ENCODE measurements at places on chromosomes 13 and 19.
A peak's percentile ranks its signal among the peaks of the same experiment; 100 is the strongest.

GRCh38 chr19:23526302-23526701 is 131.0 kb upstream of the ZNF91 start:
- H3K4me1 ChIP-seq: no peaks in the 10 kb centered on the region
- H3K27me3 ChIP-seq: no peaks in the 10 kb centered on the region
- DNase-seq: no peak
- no peaks in the 10 kb centered on the region for H3K36me3 ChIP-seq

GRCh38 chr19:58182577-58182988 is 278 bp upstream of the ZNF274 start:
- H3K27me3 ChIP-seq: no peaks in the 10 kb centered on the region
- peaks cover 4% of the 10 kb centered on the region for H3K4me1 ChIP-seq
- peaks cover 5% of the 10 kb centered on the region for H3K36me3 ChIP-seq
- peak overlapping the region; percentile 72 for H3K4me3 ChIP-seq
- peak overlapping the region; percentile 98 for H3K27ac ChIP-seq
- DNase-seq: no peak

GRCh38 chr19:44846455-44847143 is 502 bp downstream of the NECTIN2 start:
- DNase-seq: peak; percentile 76
- peak overlapping the region; percentile 88 for H3K27ac ChIP-seq
- peak overlapping the region; percentile 100 for H3K4me3 ChIP-seq

- no peaks in the 10 kb centered on the region for H3K36me3 ChIP-seq
- H3K27ac ChIP-seq: no peak overlapping the region
- H3K4me3 ChIP-seq: no peak overlapping the region
- no peaks in the 10 kb centered on the region for H3K4me1 ChIP-seq
- H3K27me3 ChIP-seq: no peaks in the 10 kb centered on the region
- no peak for DNase-seq
Measured at GRCh38 chr13:38914070-38914469, 76.6 kb downstream of the STOML3 start.

GRCh38 chr19:1170938-1171754 is 2.9 kb downstream of the SBNO2 start:
- H3K27me3 ChIP-seq: no peaks in the 10 kb centered on the region
- H3K4me1 ChIP-seq: peaks cover 36% of the 10 kb centered on the region
- peak overlapping the region; percentile 93 for H3K27ac ChIP-seq
- no peak overlapping the region for H3K4me3 ChIP-seq
- peak; percentile 60 for DNase-seq

GRCh38 chr19:7872306-7873204 is 1.6 kb downstream of the PRR36 start:
- no peaks in the 10 kb centered on the region for H3K36me3 ChIP-seq
- H3K27ac ChIP-seq: no peak overlapping the region
- H3K4me3 ChIP-seq: no peak overlapping the region
- H3K27me3 ChIP-seq: no peaks in the 10 kb centered on the region

GRCh38 chr19:30676990-30677679 is 305.0 kb downstream of the ZNF536 start:
- no peak for DNase-seq
- H3K27me3 ChIP-seq: no peaks in the 10 kb centered on the region
- no peak overlapping the region for H3K27ac ChIP-seq

DNA sequence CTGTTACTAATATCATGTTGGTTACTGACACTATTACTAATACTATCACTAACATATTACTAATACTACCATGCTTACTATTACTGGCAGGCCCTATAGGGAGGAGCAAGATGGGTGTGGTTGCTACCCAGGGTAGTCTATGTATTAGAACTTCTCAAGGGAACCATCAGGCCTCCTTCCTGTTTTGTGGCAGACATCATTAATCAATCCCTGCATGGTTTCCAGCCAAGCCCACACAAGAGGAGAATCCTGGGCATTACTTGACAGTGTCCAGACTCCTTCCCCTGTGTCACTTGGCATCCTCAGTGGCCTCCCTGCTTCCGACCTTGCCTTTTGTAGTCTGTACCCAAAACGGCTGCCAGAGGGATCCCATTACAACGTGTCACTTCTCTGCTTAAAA is 8.9 kb downstream of the HAS1 start:
- H3K27ac ChIP-seq: no peak overlapping the region
- DNase-seq: no peak
- no peaks in the 10 kb centered on the region for H3K27me3 ChIP-seq
- H3K36me3 ChIP-seq: no peaks in the 10 kb centered on the region

GRCh38 chr13:41327994-41328790 is 17.1 kb downstream of the NAA16 start:
- H3K4me1 ChIP-seq: no peaks in the 10 kb centered on the region
- no peak overlapping the region for H3K4me3 ChIP-seq
- H3K27me3 ChIP-seq: no peaks in the 10 kb centered on the region

- DNase-seq: no peak
- H3K4me1 ChIP-seq: peaks cover 4% of the 10 kb centered on the region
- no peak overlapping the region for H3K27ac ChIP-seq
- H3K36me3 ChIP-seq: no peaks in the 10 kb centered on the region
- H3K27me3 ChIP-seq: no peaks in the 10 kb centered on the region
Measured at GRCh38 chr19:3683405-3684053, 16.7 kb downstream of the PIP5K1C start.

- H3K36me3 ChIP-seq: no peaks in the 10 kb centered on the region
- H3K4me1 ChIP-seq: no peaks in the 10 kb centered on the region
- H3K4me3 ChIP-seq: peak overlapping the region; percentile 91
- H3K27me3 ChIP-seq: no peaks in the 10 kb centered on the region
- DNase-seq: peak; percentile 71
Measured at GRCh38 chr19:9323557-9323918, 441 bp upstream of the ZNF559 start.

DNA sequence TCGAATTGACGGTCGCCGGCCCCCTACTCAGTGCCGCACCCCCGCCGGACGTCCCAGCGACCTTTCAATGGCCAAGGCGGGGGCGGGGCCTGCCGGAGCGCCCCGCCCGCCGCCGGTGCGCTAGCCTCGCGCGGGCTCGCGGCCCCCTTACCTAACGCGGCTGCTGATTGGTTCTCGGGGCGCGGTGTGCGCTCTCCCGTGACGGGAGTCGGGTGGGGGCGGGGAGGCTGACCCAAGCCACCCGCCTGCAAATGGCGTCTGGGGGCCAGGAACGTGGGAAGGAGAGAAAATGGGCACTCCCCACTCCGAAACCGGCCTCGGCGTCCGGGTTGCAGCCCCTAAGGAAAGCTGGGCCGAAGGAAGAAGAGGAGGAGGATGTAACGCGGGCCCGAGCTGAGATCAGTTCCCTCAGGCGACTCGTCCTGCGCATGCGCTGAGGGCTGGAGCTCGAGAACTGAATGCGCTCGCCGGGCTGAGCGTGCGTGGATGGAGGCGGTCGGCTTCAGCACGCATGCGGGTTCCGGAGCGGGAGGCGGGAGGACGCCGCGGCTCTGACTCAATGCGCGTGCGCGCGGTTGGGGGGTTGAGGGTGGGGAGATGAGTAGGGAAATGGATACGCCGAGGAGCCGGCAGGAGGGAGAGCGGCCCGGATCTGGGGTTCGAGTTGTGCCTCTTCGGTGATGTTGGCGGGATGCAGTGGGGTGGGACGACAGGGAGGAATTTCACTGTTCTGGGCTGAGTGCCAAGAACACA is at the start of gene SMG9:
TSS of gene SMG9 (minus strand) at position 460 of the 753 bp plus-strand sequence. CDS start 4,221 bp downstream, outside the sequence.
- peak within 1 kb of the TSS; percentile 96 for H3K27ac ChIP-seq
- peak within 1 kb of the TSS; percentile 42 for H3K4me3 ChIP-seq
- H3K36me3 ChIP-seq: no peaks in the 10 kb centered on the region
- peak; percentile 99 for DNase-seq

DNA sequence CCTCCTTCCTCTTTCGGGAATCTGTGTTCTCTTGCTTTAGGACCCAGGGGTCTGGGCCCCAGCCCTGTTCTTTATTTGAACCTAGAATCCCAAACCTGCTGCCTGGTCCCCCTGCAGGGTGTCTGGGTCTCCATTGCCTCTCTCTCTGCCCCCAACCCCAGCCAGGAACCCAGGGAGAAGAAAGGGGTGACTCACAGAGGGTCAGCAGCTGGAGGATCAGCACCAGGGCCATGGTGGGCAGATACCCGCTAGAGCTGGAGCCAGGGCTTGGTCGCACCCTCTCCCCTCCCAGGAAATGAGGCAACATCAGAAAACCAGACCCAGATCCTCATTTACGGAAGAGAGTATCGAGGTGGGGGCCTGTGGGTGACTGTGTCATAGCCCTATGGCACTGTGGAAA is at the start of gene OSCAR:
TSS of gene OSCAR (minus strand) at position 243 of the 400 bp plus-strand sequence. CDS start at position 232, 11 bp downstream.
- H3K27ac ChIP-seq: no peak within 1 kb of the TSS
- no peaks in the 10 kb centered on the region for H3K27me3 ChIP-seq
- no peaks in the 10 kb centered on the region for H3K36me3 ChIP-seq

GRCh38 chr13:27379694-27380641 is 44.5 kb upstream of the GTF3A start:
- H3K4me1 ChIP-seq: peaks cover 3% of the 10 kb centered on the region
- no peak overlapping the region for H3K27ac ChIP-seq
- DNase-seq: peak; percentile 62
- no peak overlapping the region for H3K4me3 ChIP-seq

DNA sequence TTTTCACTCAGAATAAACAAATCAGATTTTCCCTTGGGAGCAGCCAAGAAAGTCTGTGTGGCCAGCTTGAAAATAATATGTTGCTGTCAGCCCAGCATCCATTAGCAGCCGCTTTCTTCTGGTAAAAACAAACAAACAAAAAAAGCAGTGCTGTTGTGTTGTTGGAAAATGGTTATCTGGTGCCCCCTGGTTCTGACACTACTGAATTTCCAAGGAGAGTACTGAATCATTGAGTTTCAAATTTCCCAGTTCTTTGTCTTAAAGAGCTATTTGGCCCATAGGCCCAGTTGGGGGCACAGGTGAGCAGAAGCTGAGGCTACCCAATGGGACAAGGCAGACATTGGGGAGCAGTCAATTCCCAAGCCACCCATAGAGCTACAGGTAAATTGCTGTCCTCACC is 995.9 kb downstream of the UQCRFS1 start:
- H3K27ac ChIP-seq: no peak overlapping the region
- no peaks in the 10 kb centered on the region for H3K27me3 ChIP-seq
- H3K4me3 ChIP-seq: no peak overlapping the region
- H3K36me3 ChIP-seq: no peaks in the 10 kb centered on the region

- no peak overlapping the region for H3K4me3 ChIP-seq
- H3K36me3 ChIP-seq: no peaks in the 10 kb centered on the region
- H3K4me1 ChIP-seq: peaks cover 2% of the 10 kb centered on the region
- no peak for DNase-seq
- H3K27ac ChIP-seq: no peak overlapping the region
Measured at GRCh38 chr13:113890774-113891480, 27.1 kb upstream of the GAS6 start.

DNA sequence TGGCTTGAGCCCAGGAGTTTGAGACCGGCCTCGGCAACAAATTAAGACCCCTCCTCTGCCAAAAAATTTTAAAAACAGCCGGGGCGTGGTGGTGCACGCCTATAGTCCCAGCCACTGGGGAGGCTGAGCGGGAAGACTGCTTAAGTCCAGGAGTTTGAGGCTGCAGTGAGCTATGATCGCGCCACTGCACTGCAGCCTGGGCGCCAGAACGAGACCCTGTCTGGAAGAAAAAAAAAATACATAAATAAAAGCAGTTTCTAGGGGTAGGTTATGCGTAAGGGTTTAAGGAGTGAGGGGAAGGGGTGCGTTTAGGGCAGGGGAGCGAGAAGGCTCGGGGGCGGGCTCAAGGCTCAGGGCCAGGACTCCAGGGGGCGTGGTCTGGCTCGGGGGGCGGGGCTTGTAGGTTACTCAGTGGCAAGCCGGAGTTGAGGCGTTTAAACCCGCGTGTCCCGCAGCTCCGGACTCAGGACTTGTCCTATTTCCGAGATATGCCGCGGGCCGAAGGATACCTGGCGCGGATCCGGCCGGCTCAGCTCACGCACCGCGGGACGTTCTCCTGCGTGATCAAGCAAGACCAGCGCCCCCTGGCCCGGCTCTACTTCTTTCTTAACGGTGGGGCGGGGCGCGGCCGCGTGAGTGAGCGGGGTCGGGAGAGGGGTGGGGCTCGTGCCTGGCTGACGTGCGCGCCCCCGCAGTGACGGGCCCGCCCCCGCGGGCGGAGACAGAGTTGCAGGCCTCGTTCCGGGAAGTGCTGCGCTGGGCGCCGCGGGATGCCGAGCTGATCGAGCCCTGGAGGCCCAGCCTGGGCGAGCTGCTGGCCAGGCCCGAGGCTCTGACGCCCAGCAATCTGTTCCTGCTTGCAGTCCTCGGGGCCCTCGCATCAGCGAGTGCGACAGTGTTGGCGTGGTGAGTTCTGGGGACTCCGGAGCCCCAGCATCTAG is 10.7 kb downstream of the SPACA6 start:
- peak overlapping the region; percentile 94 for H3K27ac ChIP-seq
- H3K4me3 ChIP-seq: peak overlapping the region; percentile 75
- H3K36me3 ChIP-seq: no peaks in the 10 kb centered on the region
- H3K4me1 ChIP-seq: peaks cover 10% of the 10 kb centered on the region
- H3K27me3 ChIP-seq: no peaks in the 10 kb centered on the region
- peak; percentile 98 for DNase-seq
